ENCODE measurements at places on chromosomes 6 and 20. TPM values are rescaled to one million over a fixed set of nuclear protein-coding genes. Genes with fewer than 3 reads are reported as not detected.

- no peak for DNase-seq
Measured at GRCh38 chr6:55180258-55180657, 5.9 kb downstream of the HCRTR2 start.

DNA sequence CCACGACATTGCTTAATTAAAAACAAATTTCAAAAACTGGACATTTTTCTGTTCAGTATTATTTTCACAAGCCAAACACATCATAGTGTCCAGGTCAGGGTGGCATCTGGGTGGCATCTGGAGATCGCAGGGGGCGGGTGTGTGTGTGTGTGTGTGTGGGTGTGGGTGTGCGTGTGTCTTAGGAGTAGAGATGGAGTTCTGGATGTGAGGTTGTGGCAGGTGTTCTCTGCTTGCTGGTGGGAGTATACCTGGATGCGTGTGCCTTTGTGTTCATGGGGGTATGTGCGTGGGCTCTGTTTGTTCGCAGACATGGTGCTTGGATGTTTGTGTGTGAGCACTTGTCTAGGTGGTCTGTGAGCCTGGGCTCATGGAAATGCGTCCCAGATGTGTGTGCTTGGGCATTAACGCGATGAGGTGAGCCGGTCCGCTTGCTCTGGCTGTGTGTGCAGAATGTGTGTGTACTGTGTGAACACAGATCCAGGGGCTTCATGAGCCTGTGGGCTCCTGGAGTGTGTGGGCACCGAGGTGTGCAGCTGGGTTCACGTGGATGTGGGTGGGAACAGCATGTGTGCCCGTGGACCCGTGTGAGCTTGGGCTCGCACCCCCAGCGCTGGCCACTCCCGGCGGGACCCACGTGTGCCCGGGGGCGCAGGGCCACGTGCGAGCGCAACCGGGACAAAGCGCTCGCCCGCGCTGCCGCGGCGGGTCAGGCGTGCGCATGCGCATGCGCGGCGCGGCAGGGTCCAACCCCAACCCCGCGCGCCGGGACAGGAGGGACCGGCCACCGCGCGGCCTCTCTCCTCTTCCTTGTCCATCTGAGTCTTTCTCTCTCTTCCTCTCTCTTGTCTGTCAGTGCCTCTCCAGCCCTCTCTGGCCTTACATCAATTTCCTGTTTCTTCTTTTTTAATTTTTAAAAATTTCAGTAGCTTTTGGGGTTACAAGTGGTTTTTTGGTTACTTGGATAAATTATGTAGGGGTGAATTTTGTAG is 60.4 kb downstream of the SRC start:
- DNase-seq = no peak

- DNase-seq = no peak
Measured at GRCh38 chr6:118218156-118218555, 311.1 kb downstream of the SLC35F1 start.

GRCh38 chr6:1890071-1890470 is 280.4 kb downstream of the FOXC1 start:
- DNase-seq = no peak

DNA sequence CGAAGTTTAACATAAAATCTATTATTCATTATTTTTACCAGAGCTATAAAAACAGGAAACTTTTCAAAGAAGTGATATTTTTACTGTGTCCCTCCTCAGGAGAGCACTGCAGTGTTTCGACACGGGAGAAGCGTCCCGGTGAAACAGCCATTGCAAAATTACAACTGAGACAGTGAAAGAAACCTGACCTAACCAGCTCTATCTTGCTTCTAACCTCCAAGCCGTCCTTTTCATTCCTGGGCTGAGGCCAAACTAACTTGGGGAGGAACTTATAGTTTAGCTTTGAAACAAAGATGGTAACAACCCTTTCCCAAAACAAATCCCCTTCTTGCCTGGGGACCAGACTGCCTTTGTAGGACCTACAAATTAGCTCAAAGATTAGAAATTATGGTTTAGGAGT is 79.2 kb downstream of the WDR27 start:
- no peak for DNase-seq

DNA sequence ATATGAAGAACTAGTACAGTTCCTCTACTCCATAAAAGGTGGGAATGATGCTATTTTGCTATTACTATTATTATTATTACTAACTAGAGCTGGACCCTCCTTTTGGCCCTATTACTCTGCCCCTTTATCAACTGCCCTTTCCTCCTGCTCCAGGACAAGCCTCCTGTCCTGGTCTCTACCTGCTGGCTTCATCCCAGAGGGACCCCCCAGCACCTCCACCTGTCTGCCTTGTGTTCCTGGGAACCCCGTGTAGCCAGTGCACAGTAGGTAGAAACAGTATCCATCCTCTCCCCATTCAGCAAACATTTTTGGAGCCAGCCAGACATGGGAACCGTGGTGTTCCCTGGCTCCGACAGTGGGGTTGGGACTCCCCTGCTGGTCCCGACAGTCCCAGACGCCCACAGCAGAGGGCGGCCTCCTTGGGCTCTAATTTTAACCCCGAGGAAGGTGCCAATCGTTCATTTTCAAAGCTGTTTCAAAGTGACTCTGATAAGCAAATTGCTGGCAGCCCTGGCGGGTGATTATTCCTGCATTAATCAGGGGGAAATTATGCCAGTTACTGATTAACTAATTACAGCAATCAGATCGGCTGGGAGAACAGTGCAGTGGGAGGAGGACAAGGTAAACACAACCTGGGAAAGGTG is 44.2 kb upstream of the MDGA1 start:
- DNase-seq = no peak

Gene LAMA4
- 15.9 TPM for total RNA-seq

DNA sequence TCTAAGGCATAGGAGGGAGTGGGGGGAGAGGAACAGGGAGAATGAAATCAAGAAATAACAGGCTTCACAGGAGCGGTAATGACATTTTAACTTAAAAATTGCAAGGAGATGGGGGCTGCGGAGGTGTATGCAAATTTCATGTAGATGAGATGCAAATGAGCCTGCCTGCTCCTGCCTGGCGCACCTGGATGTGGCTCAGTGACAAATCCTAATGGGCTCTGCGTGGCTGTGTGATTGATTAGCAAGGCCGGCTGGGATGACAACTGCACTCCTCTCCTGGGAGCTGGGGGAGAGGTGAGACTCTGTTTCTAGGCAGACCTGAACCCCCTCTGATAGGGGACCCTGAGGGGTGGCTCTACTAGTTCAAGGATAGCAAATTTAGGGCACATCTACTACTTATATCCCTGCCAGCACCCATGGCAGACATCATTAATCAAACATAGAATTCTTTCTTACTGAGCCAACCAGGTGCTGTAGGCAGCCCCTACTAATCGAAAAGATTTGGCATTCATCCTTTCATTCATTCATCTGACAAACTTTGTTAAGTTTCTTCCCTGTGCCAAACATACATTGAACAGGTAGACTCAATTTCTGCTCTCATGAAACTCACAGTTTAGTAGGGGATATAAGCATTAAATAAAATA is 38.4 kb upstream of the TGM2 start:
- no peak for DNase-seq

DNA sequence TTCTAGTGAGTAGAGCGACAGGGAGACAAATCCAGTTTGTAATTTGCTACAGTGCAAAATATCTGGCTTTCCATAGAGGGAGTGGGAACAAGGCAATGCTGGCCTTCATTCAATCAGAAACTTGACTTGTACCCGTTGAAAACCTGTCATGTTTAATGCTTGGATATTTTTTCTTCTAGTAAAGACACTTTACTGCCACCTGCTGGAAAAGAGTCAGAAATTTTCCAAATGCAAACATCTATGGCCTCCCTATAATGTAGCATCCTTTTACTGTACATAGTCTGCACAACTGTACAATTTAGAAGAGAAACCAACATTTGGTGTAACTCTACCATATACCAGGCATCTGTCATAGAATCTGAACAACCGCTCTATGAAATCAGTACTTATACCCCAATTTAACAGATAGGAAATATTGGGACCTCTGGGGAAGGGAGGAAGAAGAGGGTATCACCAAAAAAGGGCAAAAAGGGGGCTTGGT is 16.7 kb upstream of the TBC1D20 start:
- no peak for DNase-seq

GRCh38 chr6:163324688-163325389 is 89.7 kb upstream of the QKI start:
- DNase-seq = no peak

GRCh38 chr6:162854734-162855191 is 127.0 kb downstream of the PACRG start:
- no peak for DNase-seq

GRCh38 chr6:34906826-34907225 is 17.8 kb downstream of the ANKS1A start:
- DNase-seq = no peak
